NB4 (cell line): ENCODE measurements at places on chromosomes 5 and 9.

DNA sequence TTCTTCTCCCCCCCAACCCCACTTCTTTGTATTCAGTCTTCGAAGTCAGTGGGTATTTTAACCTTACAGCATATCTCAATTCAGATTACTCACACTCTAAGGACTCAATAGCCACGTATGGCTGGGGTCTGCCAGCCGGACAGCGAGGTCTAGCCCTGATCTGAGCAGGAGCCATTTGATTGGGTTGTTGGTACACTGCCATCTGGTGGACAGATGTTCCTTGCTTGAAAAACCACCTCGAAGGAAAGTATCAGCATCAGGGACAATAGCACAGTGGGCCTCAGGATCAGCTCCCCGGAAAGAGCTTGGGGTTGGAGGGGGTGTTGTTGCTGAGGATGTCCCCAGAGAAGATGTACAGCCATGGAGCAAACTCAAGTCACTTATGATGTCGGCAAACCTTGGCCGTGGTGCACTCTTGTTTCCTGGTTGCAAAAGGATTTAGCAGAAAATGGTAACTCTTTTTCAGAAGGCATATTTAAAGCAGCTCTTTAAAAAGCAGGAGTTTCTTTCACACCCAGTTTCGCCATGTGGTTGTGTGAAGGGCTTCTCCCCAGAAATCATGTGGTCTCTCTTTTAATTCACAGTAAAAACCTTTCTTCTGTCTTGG, 31.7 kb upstream of the KCNMB1 start:
- DNase-seq, result peak; percentile 83

- DNase-seq, result no peak
These were observed 62.3 kb downstream of the TENT4A start for GRCh38 chr5:6775571-6775970.

DNA sequence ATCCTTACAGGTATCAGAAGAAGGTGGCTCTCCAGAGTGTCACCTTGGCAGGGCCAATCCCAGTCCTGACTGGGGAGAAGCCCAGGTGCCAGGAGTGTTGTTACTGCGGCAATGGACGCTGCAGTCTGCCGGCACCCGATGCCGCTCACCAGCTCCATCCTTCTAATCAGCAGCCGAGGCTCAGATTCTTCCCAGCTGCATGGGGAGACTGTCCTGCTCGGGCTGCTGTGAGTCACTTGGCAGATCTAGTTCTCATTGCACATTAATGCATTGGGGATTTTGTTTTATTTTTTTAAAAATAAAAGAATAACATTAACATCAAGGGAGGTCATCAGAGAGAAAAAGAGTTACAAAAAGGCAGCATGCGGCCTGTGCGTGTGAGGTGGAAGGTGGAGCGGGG, 115.8 kb downstream of the MTX3 start:
- DNase-seq, result no peak

GRCh38 chr9:136923881-136924280, 20.7 kb downstream of the FBXW5 start:
- no peak for DNase-seq

DNA sequence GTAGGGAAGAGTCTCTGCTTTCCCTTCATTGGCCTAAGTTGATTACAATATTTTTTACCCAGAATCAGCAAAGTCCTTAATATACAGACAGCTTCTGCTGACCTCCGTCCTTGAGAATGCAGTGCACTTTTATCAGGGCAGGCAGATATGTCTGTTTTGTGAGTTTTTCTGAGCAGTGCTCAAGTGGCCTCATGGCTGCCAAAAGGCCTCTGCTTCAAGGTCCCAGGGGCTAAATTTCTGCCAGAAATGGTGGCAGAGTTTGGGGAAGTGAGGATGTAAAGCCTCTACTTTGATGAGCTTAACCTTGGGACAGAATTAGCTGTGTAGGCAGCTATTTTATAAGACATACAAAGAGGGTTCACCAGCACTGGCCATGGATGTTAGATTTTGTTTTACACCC, 275.8 kb downstream of the ADAMTSL1 start:
- no peak for DNase-seq

- no peak for DNase-seq
These were observed 8.1 kb downstream of the ADAMTS2 start for GRCh38 chr5:179336871-179337795.

- no peak for DNase-seq
These were observed 22.5 kb downstream of the ZNF462 start for GRCh38 chr9:106885451-106885850.

DNA sequence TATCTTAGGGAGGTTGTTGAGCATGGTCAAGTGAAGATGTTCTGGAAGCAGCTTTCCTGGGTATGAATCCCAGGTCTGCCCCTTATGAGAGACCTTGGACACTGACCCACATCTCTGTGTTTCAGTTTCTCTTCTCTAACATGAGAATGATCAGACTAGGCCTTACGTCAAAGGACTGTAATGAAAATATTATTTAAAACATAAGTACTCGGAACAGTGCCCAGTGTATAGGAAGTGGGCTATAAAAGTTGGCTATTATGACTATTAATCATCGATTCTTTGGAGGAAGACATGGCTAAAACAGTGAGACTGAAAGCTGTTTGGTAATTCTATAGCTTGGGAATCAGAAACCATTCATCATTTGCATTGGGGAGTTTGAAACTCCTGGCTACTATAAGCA, 65.3 kb upstream of the MYO10 start:
- DNase-seq, result no peak

GRCh38 chr9:120570296-120570695, 9.7 kb downstream of the CDK5RAP2 start:
- DNase-seq, result no peak

- no peak for DNase-seq
These were observed 92.0 kb upstream of the SSBP2 start for GRCh38 chr5:81842795-81843398.

- DNase-seq, result no peak
These were observed 1516.4 kb downstream of the EFNA5 start for GRCh38 chr5:106154280-106154716.

DNA sequence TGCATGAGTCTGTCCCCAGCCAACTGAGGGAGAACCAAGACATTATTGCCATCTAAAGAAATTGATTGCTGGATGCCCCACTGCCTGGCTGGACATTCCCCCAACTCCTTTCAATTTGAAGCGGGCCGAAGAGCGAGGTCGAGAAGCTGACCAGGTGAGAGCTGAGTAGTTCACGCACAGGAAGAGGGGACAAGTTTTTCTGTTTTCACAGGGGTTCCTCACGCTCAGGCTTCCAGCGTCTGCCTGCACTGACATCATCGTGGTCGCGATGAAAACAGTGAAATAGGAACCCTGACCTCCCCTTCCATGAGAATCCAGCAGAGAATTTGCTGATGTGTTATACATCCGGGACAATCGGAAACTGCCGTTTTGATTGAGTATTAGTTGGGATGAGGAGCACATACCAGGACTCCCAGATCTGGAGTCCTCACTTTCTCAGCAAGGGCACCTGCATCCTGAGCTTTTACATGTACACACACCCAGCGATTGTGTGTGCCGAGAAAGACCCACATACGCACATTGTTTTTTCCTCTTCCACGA, 3.1 kb upstream of the DMRT3 start:
- no peak for DNase-seq

DNA sequence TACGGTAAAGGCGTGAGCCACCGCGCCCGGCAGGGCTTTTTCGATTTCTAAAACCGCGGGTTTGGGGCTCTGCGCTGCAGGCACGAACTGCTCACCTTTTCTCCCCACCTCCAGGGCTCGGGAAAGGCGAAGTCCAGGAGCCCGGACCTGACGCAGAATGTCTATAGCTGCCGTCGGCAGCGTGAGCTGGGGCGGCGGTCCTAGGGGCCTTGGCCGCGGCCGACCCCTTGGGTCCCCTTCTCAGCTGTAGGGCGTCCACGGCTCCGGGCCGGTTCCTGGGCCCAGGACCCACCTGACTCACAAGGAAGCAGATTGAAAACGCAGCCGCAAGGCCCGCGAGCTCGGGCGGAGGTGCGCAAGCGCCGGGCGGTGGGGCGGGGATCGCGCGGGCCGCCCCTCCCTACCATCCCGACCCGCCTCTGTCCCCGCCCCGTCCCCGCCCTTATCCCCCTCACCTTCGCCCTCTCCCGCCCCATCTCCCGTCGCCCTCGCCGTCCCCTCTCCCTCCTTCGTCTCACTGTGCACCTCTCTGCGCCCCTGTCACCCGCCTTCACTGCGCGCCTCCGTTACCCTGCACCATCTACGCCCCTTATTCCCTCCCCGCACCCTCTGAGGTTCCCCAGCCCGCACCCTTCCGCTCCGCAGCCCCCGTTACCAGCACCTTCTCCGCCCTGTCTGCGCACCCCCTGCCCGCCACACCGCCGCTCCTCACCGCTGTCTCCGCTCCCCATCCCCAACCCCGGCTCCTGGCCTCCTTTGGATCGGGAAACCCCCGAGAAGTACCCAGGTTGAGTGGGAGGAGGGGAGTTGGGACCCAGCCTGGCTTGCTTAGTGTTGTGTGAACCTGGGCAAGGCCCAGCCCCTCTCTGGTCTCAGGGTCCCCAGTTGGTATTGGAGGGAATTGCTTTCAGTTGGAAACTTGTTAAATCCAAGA, at the start of gene HDHD3:
TSS of gene HDHD3 (minus strand) at position 353 of the 934 bp plus-strand sequence. CDS start 2,632 bp downstream, outside the sequence.
- DNase-seq, result peak; percentile 76

DNA sequence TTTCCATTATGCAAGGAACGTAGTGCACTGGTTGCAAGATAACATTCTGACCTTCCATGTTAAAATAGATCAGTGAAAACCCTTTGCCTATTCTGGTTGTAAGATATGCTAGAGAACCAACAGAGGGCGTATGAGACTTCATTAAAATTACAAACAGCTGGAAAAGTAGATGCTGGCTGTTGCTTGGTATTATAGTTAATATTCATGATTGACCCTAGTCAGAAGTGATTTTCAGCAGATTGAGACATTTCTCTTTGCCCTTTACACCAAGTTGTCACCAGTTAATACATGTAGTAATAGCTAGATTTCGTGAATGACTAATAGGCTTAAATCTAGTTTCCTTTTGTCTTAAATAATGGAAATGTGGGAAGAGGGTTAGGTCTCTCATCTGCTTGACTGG, 13.8 kb upstream of the FGF18 start:
- DNase-seq, result peak; percentile 34

DNA sequence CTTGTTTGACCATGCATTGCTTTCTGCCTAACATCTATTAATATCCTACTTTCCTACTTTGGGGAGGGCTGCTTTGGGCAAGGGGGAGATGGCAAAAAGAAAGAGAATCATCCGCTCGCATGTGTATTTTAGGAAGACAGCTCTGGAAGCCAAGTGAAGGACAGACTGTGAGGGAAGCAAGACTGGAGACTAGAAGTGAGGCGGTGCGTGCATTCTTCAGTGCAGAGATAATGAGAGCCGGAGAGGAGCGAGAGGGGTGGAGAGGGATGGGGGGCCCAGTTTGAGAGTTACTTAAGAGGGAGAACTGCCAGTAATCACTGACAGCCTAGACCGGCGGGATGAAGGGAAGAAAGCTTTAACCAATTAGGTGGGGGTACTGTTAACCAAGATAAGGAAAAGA, 151.7 kb upstream of the RAPGEF1 start:
- DNase-seq, result no peak

- no peak for DNase-seq
These were observed 42.2 kb downstream of the PRLR start for GRCh38 chr5:35188031-35188457.

DNA sequence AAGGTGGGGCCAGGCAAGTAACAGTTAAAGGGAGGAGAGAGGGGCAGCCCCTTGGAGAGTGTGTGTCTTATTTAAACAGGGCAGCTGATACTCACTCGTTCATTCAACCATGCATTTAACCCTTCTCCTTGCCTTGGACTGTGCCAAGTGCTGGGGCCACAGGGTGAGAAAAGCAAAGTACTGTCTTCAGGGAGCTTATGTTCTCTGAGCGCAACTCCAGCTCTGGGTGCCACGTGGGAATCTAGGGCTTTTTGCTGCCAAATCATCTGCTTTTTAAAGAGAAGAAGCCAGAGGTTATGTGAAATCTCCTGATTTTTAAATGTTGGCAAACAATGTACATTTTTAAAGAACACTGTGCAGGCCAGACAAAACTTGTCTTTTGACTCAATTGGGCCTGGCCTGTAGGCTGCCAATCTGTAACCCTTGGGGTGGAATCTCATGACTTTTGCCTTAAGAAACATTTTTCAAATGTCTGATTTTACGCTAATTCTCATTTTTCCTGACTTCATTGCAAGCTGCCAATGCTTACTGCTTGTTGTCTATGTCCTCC, 157.8 kb downstream of the NTRK2 start:
- no peak for DNase-seq

GRCh38 chr5:134072471-134073210, 41.8 kb upstream of the TCF7 start:
- DNase-seq, result no peak

DNA sequence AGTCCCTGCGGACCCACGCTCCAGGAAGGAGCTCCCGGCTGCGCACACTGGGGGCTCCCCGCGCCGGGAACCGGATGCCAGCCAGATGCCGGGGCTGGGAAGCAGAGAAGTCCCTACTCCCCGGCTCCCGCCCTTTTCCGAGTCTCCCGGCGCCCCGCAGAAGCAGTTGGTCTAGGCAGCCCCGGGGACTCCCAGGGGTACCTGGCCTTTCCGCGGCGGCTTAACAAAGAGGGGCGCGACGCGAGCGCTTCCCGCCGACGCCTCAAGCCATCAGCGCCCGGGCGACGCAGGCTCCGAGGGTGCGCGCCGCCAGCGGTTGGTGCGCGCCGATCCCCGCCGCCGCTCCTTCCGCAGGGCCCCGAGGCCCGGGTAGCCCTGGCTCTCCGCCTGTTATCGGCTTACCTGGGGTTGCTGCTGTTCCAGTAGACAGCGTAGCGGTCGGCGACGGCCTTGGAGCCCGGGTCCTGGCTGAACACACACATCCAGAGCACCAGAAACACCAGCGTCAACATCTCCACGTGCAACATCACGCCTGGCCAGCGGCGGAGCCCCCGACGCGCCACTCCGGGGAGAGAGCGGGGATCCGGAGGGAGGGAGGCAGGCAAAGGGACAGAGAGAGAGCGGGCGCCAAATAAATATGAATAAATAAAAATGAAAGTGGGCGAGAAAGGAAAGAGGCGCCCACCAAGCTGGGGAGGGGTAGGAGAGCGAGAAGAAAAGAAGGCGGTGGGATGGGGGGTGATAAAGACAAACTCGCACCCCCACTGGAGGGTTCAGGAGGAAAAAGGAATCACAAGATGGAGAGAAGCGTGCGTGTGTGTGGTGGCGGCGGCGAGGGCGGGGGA, 428 bp downstream of the EFNA5 start:
- no peak for DNase-seq
